Choroid plexus epithelial cell (primary cell): ENCODE measurements at places on chromosomes 6 and 20.

DNA sequence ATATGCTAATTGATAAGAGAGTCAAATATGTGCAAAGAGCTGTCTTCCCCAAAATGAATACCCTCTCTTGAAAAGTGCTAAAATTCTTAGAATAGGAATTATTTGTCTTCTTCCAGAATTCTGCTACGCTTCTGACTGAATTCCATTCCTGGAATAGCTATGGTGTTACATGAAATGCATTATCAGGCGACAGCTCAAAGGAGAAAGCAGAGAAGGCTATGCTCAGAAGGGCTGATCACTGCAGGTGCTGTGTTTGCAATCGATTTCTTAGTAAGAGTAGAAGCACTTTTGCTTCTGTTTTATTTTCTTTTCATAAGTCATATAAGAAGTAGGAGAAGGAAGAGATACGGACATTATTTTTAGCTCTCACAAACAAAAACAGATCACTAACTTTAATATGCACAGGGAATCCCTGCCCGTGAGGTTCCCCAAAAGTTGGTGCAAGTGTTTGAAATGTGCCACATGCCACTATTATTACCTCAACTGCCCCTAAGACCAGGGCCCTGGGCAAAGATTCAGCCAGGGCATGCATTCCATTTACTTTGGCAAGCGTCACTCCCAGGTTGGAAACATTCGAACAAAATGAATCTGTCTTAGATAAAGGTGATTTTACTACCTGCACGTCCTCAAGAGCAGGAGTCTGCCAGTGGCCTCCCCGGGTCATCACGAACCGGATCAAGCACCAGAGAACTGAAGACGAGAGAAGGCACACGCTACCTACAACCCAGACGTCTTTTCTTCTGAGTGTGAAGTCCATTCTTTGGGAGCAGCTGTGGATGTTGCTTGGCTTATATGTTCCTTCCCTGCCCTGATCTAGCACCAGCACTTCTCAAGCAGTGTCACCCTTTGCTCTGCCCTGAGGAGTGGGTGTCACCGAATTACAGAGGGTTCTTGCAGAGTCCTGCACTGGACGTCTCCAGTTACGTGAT, 7.2 kb downstream of the MYLK4 start:
- no peak for DNase-seq

- DNase-seq: no peak
Observed at GRCh38 chr6:158686311-158686710, 36.5 kb downstream of the SYTL3 start.

DNA sequence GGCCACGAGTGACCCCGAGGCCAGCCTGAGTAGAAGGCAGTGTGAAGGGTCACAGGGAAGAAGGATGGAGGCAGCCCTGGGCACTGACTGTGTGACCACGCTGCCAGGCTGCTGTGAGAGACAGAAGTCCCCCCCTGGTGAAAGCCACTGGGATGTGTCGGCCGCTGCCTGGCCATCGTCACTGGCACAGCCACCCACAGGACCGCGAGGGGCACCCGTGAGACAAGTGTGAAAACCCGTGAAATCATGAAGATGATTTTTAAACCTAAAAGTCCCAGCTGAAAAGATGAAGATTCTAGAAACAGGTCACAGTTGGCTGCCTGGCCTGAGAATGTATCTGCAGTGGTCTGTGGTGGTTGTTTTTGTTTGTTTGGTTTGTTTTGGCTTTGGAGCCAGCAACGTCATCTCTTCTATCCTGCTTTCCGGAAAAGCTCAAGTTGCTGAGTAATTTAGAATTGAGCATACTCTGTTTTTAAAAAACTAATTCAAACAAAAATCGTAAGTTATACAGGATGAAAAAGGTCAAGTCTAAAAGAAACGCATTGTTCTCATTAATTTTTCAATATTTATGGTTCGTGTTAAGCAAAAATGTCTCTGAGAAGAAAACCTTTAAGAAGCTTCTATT, 94.7 kb downstream of the HUS1B start:
- peak; percentile 40 for DNase-seq

DNA sequence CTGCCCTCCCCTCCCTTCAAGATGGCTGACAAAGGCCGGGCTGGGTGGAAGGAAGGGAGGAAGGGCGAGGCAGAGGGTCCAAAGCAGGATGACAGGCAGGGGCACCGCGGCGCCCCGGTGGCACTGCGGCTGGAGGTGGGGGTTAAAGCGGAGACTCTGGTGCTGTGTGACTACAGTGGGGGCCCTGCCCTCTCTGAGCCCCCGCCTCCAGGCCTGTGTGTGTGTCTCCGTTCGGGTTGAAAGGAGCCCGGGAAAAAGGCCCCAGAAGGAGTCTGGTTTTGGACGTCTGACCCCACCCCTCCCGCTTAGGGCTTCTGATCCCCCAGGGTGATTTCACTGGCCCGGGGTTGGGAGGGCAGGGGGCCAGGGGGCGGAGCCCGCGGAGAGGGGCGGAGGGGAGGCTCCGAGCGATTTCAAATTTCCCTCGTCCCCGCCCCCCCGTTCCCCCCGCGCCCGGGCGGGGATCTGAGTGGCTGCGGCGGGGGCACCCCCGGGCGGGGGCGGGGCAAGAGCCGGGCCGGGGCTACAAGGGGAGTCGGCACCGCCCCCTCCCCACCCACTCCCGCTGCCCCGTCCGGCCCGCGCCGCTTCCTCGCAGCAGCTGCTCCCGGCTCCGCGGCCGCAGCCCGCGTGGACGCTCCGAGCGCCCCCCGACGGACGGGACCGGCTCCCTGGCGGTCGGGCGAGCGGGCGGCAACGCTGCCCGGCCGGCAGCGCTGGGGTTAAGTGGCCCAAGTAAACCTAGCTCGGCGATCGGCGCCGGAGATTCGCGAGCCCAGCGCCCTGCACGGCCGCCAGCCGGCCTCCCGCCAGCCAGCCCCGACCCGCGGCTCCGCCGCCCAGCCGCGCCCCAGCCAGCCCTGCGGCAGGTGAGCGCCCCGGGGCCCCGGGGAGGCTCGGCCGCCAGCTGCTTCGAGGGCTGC, at the start of gene DNMT3B:
Gene DNMT3B (plus strand): TSS at position 555 of the 923 bp plus-strand sequence. CDS start 17,939 bp downstream, outside the sequence.
- peak; percentile 75 for DNase-seq

- DNase-seq: peak; percentile 42
Observed at GRCh38 chr6:41922154-41922553, 855 bp downstream of the BYSL start.

GRCh38 chr6:85348643-85349042, 101.2 kb upstream of the NT5E start:
- no peak for DNase-seq

DNA sequence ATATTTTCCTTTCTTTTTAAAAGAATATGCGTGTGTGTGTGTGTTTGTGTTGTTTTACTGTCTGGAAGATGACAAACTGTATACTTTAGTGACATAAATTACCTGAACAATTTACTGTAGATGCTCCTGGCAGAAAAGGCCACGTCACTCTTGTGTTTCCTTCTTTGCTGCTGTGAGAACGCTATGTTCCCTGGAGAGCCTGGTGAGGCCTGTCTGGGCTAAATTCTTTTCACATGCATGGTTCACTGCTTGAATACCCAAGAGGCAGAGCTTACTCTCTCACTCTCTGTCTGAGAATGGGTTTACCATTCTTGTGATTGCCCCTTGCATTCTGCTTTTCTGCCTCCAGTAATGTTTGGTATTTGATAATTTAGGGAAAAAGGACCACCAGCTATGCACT, 64.3 kb downstream of the EDN1 start:
- peak; percentile 97 for DNase-seq

GRCh38 chr20:36128463-36129159, 25.9 kb upstream of the EPB41L1 start:
- peak; percentile 74 for DNase-seq

GRCh38 chr20:22576733-22577514, 7.4 kb downstream of the FOXA2 start:
- DNase-seq: no peak

- peak; percentile 79 for DNase-seq
Observed at GRCh38 chr20:13458860-13459451, 179.8 kb downstream of the TASP1 start.
